ENCODE measurements at places on chromosomes 12 and 14.

DNA sequence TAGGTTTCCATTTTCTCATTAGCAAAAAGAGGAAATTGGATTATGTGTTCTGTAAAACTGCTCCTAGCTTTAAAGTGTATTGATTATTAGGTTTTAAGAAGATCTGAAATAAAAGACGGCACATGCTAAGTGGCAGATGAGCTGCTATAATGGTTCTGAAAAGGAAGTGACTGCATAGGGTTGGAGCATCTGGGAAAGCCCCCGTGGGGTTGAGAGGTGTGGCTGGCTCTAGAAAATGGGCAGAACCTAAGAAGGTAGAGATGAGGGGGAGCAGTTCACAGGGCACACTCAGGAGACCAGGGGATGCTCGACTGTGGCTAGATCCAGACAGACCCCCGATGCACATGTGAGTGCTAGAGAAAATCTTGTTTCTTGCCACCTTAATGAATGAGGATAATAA, 1.9 kb downstream of the IFNG-AS1 start:
- DNase-seq: no peak

- DNase-seq: peak; percentile 82
These were observed at the start of gene LRIG3 for GRCh38 chr12:58920102-58920960. Gene LRIG3 (minus strand): TSS chr12:58920504. CDS start chr12:58920235, 269 bp downstream.

GRCh38 chr14:53979747-53980642, 23.4 kb upstream of the BMP4 start:
- peak; percentile 73 for DNase-seq

GRCh38 chr14:35393826-35394225, 10.7 kb downstream of the NFKBIA start:
- DNase-seq: no peak

DNA sequence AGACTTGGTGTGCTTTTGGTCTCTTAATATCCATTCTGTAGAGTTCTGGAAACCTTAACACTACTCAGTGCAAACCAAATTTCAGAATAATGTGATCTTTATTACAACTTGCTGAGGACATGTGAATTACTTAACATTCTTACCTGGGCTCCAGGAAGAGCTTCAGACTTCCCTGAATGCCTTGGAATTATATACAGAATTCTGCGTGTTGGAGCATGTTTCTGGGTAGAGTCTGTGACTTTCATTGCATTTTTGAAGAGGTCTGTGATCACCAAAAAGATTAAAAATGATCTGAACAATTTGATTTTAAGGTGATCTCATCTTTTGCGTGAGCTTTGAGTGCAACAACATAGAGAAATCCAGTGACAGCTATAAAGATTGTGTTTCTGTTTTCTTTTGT, 35.4 kb downstream of the ZDHHC17 start:
- DNase-seq: no peak

GRCh38 chr12:32083489-32083888, 23.2 kb upstream of the BICD1 start:
- DNase-seq: peak; percentile 64

GRCh38 chr14:102140027-102140749, 491 bp downstream of the WDR20 start:
- no peak for DNase-seq

- no peak for DNase-seq
These were observed 72.9 kb downstream of the C14orf132 start for GRCh38 chr14:96112032-96112431.

DNA sequence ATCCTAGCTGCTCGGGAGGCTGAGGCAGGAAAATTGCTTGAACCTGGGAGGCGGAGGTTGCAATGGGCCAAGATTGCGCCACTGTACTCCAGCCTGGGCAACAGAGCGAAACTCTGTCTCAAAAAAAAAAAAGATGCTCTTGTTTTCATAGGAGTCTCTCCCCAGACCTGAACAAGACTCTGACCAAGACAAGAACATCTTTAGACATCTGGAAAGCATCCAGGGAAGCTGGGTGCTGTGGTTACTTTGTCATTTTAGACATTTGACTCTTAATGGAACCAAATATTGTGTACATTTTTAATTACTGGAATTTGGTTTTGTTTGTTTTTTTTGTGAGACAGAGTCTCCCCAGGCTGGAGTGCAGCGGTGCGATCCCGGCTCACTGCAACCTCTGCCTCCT, 21.1 kb upstream of the ATF1 start:
- no peak for DNase-seq

DNA sequence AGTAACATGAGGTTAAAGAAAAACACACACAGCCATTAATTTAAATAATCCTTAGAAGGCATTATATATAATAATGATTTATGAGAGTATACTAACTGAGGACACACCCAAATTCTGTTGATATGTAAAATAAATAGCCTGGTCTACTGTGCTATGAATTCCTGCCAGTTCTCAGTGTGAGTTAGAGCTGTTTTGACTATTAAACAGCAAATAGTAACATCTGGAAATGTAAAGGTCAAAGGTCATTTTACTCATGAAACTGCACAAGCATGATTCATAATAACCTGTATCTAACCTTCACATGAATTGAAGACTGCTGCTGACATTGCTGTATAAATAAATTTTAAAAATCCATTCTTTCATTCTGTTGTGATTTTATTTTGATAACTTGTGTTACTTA, 966.7 kb downstream of the SLC6A15 start:
- peak; percentile 26 for DNase-seq

- DNase-seq: no peak
These were observed 284.4 kb downstream of the MDGA2 start for GRCh38 chr14:47390831-47391504.

- no peak for DNase-seq
These were observed 323.7 kb upstream of the OR4E1 start for GRCh38 chr14:21997300-21997699.

GRCh38 chr12:75856235-75856634, 175.3 kb downstream of the PHLDA1 start:
- no peak for DNase-seq

GRCh38 chr12:112862636-112863290, 44.0 kb upstream of the OAS1 start:
- DNase-seq: no peak

GRCh38 chr12:117343296-117343695, 18.1 kb downstream of the NOS1 start:
- no peak for DNase-seq

DNA sequence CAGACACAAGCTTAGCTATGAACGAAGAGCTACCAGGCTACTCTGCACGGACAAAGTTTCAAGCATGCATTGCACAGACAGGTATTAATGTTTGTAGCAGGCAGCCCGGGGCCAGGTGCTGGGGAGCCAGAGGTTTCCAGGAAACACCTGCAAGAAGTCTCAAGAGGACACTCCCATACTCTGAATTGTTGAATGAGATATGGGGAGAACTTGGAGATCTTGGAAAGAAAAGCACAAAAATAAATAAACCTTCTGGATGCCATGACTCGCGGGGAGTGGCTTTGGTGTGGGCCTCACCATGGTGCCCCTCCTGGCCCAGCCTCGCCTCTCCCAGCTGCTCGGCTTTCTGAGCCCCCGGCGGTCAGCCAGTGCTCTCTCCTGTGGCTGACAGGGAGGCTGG, 186.8 kb downstream of the TTC7B start:
- no peak for DNase-seq

GRCh38 chr12:65306366-65307168, 28.1 kb downstream of the MSRB3 start:
- DNase-seq: no peak

- DNase-seq: no peak
These were observed 29.6 kb upstream of the KCNK10 start for GRCh38 chr14:88352698-88353097.

- DNase-seq: no peak
These were observed 449.8 kb downstream of the RAD51B start for GRCh38 chr14:68269136-68269927.
